Right lobe of liver (tissue), 6 donors: ENCODE measurements at places on chromosomes 12 and 14. TPM values are rescaled to one million over a fixed set of nuclear protein-coding genes. Genes with fewer than 3 reads are reported as not detected.

GRCh38 chr12:48374164-48374563 is 23.4 kb upstream of the ZNF641 start:
- H3K4me3 ChIP-seq = no peak overlapping the region
- H3K4me1 ChIP-seq = no peaks in the 10 kb centered on the region
- no peaks in the 10 kb centered on the region for H3K27me3 ChIP-seq

DNA sequence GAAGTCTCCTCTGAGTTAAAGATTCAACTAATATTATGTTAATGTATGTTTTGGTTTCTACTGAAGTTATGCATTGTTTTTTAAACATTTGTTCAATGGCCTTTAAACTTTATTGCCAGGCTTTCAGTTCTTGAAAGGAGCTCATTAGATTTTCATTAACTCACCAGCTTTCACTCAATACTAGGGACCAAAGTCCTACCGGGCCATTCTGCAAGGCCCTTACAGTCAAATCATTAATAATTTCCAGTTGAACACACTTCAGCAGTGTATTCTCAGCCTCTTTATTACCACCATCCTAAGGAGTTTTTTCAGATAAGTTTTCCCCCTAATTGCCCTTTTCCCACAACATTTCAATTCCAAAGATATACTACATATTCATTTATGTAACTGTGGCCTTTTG is 409.2 kb downstream of the DIO2 start:
- H3K4me1 ChIP-seq = no peaks in the 10 kb centered on the region
- H3K4me3 ChIP-seq = no peak overlapping the region
- H3K27ac ChIP-seq = no peak overlapping the region
- DNase-seq = no peak
- no peaks in the 10 kb centered on the region for H3K36me3 ChIP-seq
- no peaks in the 10 kb centered on the region for H3K27me3 ChIP-seq

- H3K4me3 ChIP-seq = no peak overlapping the region
- no peak overlapping the region for H3K27ac ChIP-seq
- no peak for DNase-seq
- peaks cover 20% of the 10 kb centered on the region for H3K36me3 ChIP-seq
- H3K4me1 ChIP-seq = no peaks in the 10 kb centered on the region
Measured at GRCh38 chr12:32877601-32878459, 18.7 kb downstream of the PKP2 start.

DNA sequence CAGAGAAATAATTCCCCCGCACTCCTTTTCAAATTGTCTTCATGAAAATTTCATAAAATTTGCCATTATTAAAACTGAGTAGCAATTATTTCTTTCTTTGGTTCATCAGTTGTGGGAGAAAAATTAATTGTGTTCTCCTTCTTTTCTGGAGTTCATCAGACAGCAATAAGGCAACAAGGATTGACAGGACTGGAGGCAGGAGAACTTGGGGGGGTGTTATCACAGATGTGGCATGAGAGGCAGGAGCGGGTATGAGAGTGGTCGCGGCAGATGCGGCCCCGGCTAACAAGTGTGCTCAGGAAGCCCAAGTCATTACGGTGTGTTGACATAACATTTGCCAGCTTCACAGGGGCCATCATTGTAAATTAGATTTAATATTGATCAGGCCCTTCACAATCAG is 306.6 kb upstream of the TMPO start:
- no peaks in the 10 kb centered on the region for H3K27me3 ChIP-seq
- no peaks in the 10 kb centered on the region for H3K4me1 ChIP-seq
- no peak overlapping the region for H3K27ac ChIP-seq
- H3K36me3 ChIP-seq = no peaks in the 10 kb centered on the region

DNA sequence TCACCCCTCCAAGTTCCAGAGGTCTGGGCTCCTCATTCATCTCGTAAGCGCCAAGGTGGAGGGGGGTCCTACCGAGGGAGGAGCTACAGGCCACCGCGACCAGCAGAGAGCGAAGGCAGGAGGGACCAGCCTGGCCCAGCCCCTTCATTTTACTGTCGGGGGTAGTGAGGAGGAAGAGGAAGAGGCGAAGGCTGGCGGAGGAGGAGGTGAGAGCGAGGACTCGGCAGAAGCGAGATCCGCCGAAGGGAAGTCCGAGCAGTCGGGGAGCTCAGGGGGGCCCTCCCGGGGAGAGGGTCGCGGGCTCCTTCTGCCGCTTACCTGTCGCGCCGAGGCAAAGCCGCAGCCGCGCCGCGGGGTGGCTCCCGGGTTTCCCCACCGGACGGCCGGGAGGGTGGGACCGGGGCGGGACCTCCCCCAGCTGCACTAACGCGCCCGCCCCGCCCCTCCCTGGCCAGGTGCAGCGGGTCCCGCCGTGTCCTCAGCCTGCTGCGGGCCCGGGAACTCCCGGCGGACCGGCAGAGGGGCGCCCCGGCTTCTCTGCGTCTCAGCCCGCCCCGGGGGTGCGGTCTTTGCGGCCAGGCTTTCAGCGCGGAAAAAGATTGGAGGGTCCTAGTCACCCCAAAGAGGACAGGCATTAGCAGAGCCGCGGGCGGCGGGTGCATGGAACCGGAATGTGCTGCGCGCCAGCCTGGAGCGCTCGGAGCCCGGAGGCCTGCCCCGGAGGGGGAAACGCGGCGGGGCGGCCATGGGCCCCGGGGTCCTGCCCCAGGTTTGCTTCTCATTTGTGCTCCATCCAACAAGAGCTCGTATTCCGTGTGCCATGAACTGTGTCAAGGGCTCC is at the start of gene GALNT6:
GALNT6 (minus strand) TSS at position 124 of the 841 bp plus-strand sequence. CDS start 11,625 bp downstream, outside the sequence.
- no peaks in the 10 kb centered on the region for H3K27me3 ChIP-seq
- peak; percentile 65 for DNase-seq
- H3K4me3 ChIP-seq = peak within 1 kb of the TSS; percentile 50

DNA sequence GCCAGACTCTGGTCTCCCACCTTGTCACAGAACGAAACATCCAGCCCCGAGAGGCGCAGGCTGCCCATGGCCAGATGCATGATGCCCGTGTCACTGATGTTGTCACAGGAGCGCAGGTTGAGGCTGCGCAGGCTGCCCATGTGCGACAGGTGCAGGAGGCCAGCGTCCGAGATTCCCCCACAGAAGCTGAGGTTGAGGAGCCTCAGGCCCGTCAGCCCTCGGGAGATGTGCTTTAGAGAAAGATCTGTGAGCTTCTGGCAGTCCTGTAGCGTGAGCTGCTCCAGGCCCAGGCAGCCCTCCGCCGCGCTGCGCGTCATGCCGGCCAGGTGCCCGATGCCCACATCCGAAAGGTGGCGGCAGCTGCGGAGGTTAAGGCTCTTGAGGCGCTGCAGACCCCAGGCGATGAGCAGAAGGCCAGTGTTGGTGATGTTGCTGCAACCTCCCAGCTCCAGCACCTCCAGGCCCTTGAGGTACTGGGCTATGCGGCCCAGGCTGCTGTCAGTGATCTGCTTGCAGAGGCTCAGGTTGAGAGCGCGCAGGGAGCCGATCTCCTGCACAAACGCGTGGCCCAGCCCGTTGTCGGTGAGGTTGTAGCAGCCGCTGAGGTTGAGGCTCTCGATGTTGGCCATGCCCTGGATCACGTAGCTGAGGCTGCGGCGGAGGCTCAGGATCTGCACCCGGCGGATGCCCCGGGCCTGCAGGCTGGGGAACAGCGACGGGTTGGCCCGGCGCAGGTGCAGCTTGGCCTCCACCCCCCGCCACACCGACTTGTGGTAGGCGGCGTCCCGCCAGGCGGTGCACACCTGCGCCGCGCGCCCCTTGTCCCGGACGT is 991 bp downstream of the FBXL14 start:
- peak overlapping the region; percentile 95 for H3K27ac ChIP-seq
- no peaks in the 10 kb centered on the region for H3K27me3 ChIP-seq
- peak overlapping the region; percentile 80 for H3K4me3 ChIP-seq
- H3K36me3 ChIP-seq = no peaks in the 10 kb centered on the region

- H3K27me3 ChIP-seq = no peaks in the 10 kb centered on the region
- H3K36me3 ChIP-seq = no peaks in the 10 kb centered on the region
- peak; percentile 60 for DNase-seq
Measured at GRCh38 chr12:121240484-121241101, 30.7 kb downstream of the P2RX4 start.

GRCh38 chr14:81723956-81724355 is 190.3 kb upstream of the SEL1L start:
- no peak overlapping the region for H3K4me3 ChIP-seq
- no peak for DNase-seq
- no peaks in the 10 kb centered on the region for H3K36me3 ChIP-seq
- H3K27me3 ChIP-seq = no peaks in the 10 kb centered on the region

GRCh38 chr14:56328021-56328420 is 209.8 kb downstream of the PELI2 start:
- no peaks in the 10 kb centered on the region for H3K4me1 ChIP-seq
- no peak overlapping the region for H3K4me3 ChIP-seq
- DNase-seq = no peak
- no peak overlapping the region for H3K27ac ChIP-seq

DNA sequence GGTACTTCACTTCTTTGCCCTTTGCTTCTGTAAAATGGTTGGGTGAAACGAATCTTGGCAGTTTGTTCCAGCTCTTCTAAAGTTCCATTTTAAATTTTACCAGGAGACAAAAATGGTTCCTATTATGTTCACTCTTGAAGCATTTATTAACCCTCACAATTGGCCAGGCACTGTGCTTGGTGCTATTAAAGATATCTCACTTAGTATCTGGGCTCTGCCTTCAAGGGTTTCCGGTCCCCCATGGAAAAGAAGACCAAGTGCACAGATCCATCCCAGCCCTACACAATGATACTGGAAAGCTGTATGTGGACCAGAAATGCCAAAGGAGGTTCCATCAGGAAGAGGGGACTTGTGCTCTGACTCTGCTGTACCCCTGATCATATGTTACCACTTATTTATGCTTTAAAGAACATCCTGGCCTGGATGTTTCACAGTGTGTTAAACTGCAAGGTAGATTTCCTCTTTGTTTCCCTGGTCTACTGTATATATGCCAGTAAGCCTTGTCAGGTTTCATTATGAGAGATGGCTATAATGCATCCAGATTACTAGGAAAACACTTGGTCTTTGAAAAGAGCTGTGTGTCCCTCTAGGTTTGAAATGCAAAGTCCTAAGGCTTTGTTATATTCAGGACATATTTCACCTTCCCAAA is 154.8 kb downstream of the PRKCH start:
- H3K4me1 ChIP-seq = peaks cover 2% of the 10 kb centered on the region
- H3K27ac ChIP-seq = peak overlapping the region; percentile 31
- H3K27me3 ChIP-seq = no peaks in the 10 kb centered on the region
- H3K4me3 ChIP-seq = no peak overlapping the region

DNA sequence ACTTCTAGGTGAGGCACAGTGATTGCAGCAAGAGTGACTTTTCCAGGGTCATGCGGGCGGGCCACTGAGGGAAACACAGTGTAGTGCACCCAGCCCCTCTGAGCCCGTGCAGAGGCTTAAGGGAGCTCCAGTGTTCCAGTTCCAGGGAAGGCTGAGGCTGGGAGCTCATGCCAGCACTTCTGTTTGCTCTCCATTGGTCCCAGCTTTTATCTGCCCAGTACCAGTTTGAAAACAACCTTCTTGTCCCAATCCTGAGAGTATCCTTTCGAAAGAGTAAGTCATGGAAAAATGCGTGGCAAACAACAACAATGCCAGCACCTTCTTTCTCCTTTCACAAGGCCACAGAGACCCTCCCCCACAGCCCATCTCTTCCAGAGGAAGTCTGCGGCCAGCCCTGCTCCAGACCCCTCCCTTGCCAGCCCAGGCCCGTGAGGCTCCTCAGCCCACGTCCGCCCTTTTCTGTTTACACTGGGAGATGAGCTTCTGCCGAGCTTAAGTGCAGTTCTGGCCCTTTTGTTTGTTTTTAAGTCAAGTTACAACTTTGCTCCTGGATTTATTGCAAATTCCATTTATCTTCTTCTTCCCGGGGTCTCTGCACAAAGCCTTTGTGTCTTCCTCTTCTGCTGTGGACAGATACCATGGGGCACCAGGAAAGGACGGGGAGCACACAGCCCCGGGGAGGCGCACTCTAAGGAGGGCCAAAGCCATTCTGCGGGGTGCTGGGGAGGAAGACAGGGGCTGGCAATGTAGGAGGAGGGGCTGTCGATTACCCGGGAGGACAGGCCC is 185.6 kb downstream of the ZFP36L1 start:
- DNase-seq = no peak
- H3K4me1 ChIP-seq = peaks cover 20% of the 10 kb centered on the region
- H3K4me3 ChIP-seq = no peak overlapping the region
- no peaks in the 10 kb centered on the region for H3K36me3 ChIP-seq

- no peak overlapping the region for H3K4me3 ChIP-seq
- H3K4me1 ChIP-seq = no peaks in the 10 kb centered on the region
Measured at GRCh38 chr12:125208942-125209341, 143.7 kb downstream of the AACS start.

GRCh38 chr12:62270384-62270783 is 10.2 kb downstream of the USP15 start:
- DNase-seq = no peak
- no peaks in the 10 kb centered on the region for H3K36me3 ChIP-seq
- H3K27ac ChIP-seq = no peak overlapping the region
- no peaks in the 10 kb centered on the region for H3K27me3 ChIP-seq

GRCh38 chr12:49296034-49296835 is 1.3 kb downstream of the PRPH start:
- H3K4me1 ChIP-seq = no peaks in the 10 kb centered on the region
- no peak overlapping the region for H3K27ac ChIP-seq
- peaks cover 25% of the 10 kb centered on the region for H3K27me3 ChIP-seq

GRCh38 chr12:50918584-50919316 is 33.6 kb upstream of the HIGD1C start:
- H3K4me1 ChIP-seq = peaks cover 19% of the 10 kb centered on the region
- H3K4me3 ChIP-seq = no peak overlapping the region
- DNase-seq = no peak
- no peaks in the 10 kb centered on the region for H3K27me3 ChIP-seq

- no peak overlapping the region for H3K4me3 ChIP-seq
- no peaks in the 10 kb centered on the region for H3K36me3 ChIP-seq
- H3K27me3 ChIP-seq = no peaks in the 10 kb centered on the region
- peaks cover 4% of the 10 kb centered on the region for H3K4me1 ChIP-seq
- no peak overlapping the region for H3K27ac ChIP-seq
Measured at GRCh38 chr12:85509081-85509856, 229.2 kb downstream of the ALX1 start.

The SLC25A21 gene
- not detected for total RNA-seq

The SALL2 gene
- 0.67 TPM for total RNA-seq

The SLC38A2 gene
- 77.0 TPM for total RNA-seq

The FZD10 gene
- total RNA-seq = not detected

The ACRBP gene
- total RNA-seq = not detected

The LRRC10 gene
- total RNA-seq = not detected

The WNT1 gene
- not detected for total RNA-seq

The CNTN1 gene
- total RNA-seq = 0.65 TPM

The PRICKLE1 gene
- 0.97 TPM for total RNA-seq

The OR6C6 gene
- total RNA-seq = not detected

The EMP1 gene
- 3.1 TPM for total RNA-seq

The SERPINA10 gene
- total RNA-seq = 332 TPM
